GM03348 (cell line): ENCODE measurements at places on chromosomes 6 and 20.
A peak's percentile ranks its signal among the peaks of the same experiment; 100 is the strongest.

GRCh38 chr20:61835301-61835700 is 230.4 kb downstream of the TAF4 start:
- DNase-seq, result peak; percentile 64

DNA sequence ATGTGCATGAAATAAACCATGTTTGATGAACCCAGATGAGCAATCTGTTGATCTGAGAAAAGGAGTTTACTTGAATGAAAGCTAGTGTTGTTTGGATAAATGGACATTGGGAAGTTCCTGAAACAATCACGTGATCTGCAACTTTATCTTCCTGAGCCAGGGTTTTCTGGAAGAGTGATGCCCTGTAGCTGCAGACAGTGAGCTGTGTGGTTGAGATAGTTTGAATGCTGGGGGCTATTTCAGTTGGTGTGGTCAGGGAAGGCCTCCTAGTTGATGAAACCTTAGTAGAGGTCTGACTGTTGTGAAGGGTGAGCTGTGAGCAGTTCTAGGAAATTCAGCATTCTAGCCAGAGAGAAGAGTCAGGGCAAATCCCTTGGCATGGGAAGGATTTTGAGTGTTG is 643.7 kb downstream of the UTRN start:
- DNase-seq, result no peak

- no peak for DNase-seq
These were observed 63.3 kb upstream of the BLCAP start for GRCh38 chr20:37590938-37591490.

GRCh38 chr20:44361021-44361420 is 5.5 kb downstream of the HNF4A start:
- no peak for DNase-seq

GRCh38 chr20:34535857-34536256 is 19.6 kb downstream of the DYNLRB1 start:
- DNase-seq, result no peak

DNA sequence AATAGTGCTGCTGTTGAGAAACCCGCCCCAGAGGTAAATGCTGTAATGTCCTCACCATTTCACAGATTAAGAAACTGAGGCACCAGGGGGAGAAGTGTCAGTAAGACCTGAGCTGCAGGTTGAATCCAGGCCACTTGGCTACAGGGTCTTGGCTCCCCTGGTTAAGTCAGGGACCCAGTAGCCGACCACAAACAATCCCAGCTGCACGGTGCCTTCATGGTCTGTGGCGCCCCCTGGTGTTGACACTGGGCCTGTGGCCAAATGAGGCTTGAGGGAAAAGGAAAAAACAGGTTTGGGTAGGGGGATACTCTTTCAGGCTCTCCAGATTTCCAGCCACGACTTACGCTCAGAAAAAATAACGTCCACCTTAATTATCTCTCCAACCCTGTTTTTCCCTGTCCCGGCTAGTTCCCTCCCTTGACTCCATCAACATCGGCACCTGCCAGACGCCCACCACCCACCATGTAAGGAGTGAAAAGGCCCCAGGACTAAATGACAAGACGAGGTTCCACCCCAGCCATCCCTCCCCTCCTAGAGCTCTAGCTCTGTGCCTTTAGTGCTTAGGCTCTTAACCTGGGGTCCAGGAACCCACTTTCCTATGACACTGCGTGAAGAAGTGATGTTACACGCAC is 47.7 kb upstream of the POLR1H start:
- DNase-seq, result peak; percentile 46

GRCh38 chr6:160798625-160799024 is 96.6 kb downstream of the PLG start:
- DNase-seq, result no peak

GRCh38 chr6:44333273-44333919 is 9.1 kb upstream of the SPATS1 start:
- no peak for DNase-seq

GRCh38 chr6:89895276-89895874 is 1.1 kb downstream of the GJA10 start:
- DNase-seq, result peak; percentile 57

- no peak for DNase-seq
These were observed 3.0 kb upstream of the LINC00237 start for GRCh38 chr20:21109144-21109543.

DNA sequence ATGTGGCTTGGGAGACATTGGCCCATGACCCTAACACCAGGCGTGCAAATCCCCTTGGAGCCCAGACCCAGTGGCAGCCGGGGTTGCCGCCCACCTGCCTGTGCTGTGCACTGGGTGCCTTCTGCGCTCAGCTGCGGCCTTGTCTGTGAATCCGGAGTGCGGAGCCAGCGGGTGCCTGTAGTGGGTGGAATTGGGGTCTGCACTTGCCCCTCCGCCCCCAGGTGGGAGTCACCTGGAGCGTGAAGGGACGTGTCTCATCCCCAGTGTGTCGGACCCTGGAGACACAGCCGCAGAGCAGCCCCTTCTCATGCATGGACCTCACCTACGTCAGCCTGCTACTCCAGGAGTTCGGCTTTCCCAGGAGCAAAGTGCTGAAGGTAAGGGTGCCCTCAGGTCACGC is 22.9 kb upstream of the PYGB start:
- DNase-seq, result no peak

- peak; percentile 72 for DNase-seq
These were observed 32.8 kb upstream of the BCAS1 start for GRCh38 chr20:54103067-54103761.

- no peak for DNase-seq
These were observed 474.4 kb upstream of the HSF2 start for GRCh38 chr6:121925024-121925423.
